ENCODE measurements at places on chromosomes 6 and 20. TPM values are rescaled to one million over a fixed set of nuclear protein-coding genes. Genes with fewer than 3 reads are reported as not detected.

TMEM74B gene
- 2.2 TPM for total RNA-seq

GHRH gene
- not detected for total RNA-seq

CDSN gene
- not detected for total RNA-seq

SLC12A5 gene
- total RNA-seq, result not detected

SEC63 gene
- 25.4 TPM for total RNA-seq

GPR6 gene
- total RNA-seq, result not detected

PRDM13 gene
- 1.6 TPM for total RNA-seq

BHLHE23 gene
- not detected for total RNA-seq

Data from NCI-H460 (cell line).